ENCODE measurements at places on chromosomes 1 and 21.

GRCh38 chr1:46027788-46028573 is 104.4 kb downstream of the PIK3R3 start:
- DNase-seq = no peak

DNA sequence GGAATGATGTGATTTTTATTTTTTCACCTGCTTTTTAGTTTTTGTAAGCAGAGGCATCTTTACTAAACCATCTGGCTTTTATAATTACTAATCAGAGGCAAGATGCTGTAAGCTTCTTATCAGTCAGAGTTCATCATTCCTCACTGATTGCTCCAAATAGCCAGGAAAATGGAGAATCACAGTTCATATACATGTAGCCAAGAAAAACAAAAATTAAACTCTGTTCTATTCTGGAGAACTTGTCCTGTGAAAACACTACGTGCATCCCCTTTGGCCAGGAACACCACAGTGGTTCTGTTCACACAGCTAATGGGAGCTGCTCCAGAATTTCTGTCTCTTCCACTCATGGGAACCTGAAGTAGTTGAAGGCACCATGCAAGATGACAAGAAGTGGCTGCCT is 725.5 kb upstream of the CHRM3 start:
- no peak for DNase-seq

DNA sequence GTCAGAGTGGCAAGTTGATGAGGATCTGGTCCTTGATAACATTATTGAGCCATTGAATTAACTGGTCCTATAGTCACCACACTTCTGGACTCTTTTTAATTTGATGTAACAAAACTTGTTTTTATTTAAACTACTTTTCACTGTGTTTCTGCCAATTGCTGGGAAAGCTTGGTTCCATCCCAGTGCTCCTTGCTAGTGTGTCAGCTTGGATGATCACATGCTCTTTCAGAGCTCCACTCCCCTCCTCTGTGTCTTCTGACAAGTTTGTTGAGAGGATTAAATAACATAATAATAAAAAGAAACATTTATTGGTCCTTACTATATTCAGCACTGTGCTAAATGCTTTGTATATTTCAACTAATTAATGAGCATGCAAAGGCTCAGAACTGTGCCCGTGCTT is 448.5 kb upstream of the B3GALT2 start:
- DNase-seq = no peak

GRCh38 chr21:38858026-38858811 is 52.5 kb downstream of the ETS2 start:
- no peak for DNase-seq

GRCh38 chr1:53763911-53764310 is 24.9 kb upstream of the GLIS1 start:
- DNase-seq = no peak

GRCh38 chr1:160629286-160630210 is 17.3 kb downstream of the SLAMF1 start:
- no peak for DNase-seq

DNA sequence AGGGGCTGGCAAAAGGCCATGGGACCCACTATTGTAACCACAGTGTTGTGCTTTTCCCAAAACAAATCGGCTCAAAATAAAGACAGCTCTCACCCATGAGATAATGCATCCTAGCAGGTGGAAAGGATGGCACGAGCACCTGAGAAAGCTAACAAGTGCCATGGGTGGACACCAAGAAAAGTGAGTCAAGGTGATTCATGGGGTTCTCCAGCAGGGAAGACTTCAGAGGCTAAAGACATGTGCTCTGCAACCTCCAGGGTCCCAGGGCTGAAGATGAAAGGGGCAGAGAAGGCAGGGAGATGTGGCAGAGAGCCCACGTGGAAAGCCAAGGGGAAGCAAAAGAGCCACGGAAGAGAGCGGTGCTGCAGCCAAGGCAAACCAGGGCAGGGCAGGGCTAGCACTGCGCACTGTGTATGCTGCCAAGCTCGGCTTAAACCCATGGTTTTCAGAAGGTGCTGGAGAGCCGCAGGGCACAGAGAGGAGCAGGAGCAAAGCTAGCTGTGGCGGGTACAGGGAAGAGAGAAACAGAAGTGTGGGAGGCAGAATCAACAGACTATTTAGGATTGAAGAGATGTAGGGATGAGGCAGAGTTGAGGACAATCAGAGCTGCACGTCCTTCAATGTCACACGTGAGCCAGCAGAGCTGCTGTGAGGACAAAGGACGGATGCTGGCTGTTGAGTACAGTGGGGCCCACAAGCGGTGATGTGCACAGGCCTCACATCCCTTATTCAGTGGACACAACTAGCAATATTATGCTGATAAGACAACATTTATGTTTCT is 41.8 kb upstream of the C1orf198 start:
- DNase-seq = no peak

DNA sequence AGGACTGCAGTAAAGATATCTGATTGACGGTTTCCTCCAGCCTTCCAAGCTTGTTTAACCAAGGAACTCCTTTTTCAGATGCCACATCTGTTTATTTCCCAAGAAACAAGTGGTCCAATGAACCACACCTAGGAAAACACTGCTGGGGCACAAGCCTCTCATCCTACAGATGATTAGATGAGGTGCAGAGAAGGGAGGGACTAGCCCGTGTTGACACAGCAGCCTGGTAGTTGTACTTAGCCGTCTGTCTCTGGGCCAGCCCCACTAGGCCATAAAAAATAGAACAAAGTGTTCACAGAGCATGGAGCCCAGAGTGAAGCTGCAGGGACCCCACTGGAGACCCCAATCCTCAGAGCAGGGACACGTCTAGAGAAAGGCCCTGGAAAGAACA is 32.1 kb downstream of the LRP8 start:
- no peak for DNase-seq

- DNase-seq = no peak
Measured at GRCh38 chr1:63916485-63917360, 142.9 kb downstream of the ROR1 start.

GRCh38 chr21:40191616-40192015 is 324.4 kb downstream of the PCP4 start:
- DNase-seq = no peak

DNA sequence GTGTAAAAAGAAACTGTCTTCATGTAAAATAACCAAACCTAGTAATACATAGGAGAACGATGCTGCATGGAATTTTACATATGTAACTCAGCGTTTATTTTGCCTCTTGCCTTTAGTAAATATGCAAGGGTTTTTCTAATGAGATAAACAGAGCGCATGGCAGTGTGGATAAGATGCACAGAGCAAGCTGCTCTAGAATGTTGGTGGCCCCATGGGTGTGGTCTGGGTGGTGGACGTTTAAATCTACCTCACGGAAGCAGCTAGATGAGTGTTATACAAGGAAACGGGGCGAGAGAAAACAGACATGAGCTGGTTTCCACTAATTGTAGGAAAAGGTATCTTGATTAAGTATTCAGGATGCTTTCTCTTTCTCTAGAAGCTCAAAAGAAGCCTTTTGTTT is 205.9 kb downstream of the DSCAM start:
- no peak for DNase-seq

DNA sequence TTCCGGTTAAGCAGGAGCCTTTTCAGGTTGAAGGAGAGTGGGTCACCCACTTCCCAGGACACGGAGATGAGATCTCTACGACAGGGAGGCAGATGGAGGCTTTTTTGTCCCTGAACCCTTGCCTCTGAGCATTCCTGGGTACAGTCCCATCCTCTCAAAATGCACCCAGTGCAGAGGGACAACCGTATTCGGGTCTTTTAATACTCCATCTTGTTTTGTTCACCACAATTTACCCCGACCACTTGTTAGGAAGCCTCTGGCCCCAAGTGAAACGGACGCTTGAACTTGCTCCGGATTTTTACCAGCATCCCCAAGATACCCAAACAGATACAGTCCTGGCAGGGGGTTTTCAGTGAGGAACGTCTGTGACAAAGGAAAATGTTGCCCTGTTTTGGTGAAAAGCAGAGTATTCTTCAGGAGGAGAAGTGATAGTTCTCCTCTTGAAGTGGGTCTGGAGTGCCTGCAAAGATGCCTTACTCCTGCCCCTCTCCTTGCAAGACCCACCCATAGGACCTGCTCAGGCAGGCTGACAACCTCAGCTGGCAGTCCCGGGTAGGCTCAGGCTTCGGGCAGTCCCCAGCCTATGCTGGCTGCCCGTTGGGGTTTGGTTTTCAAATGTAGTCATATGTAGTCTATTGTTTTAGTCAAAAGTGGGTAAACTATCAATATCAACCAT is 669 bp upstream of the ARL8A start:
- no peak for DNase-seq

- no peak for DNase-seq
Measured at GRCh38 chr1:3481836-3482375, 27.4 kb downstream of the ARHGEF16 start.

DNA sequence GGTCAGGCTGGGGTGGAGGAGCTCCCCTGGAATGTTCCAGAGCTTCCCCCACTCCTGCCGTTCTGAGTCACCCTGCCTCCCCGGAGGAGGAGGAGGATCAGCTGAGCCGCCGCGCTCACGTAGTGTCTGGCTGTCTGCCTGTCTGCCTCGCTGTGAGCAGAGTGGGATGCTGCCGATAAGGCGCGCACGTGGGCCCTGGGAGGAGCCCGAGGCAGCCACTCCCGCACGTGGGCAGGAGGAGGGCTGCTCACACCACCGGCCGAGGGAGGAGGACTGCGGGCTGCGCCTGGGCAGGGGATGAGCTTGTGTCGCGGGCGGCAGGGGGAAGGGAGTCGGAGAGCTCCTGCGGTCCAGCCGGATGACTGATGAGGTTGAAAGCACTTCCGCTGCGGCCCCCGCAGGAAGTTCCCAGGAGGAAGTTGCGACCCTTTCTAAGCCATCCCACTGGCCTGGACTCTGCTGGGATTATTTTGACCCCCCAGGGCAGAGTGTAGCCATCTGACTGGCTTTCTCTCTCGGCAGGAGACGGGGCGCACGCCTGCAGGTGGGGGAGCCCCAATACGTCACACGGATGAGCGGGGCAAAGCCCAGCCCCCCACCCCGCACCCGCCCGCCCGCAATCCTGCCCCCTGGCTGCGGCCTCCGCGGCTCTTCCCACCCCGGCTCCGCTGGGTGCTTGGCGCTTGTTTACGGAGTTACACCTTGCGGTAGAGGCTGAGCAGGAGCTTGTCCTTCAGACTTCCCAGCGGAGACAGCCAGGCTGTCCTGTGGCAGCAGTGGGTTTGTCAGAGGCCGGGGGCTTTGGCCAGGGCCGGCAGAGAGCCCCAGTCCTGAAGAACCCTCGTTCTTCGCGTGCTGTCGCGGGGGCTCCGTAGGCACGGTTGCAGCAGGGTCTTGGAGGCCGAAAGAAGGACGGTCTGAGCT is 9.8 kb downstream of the PDXK start:
- peak; percentile 94 for DNase-seq

DNA sequence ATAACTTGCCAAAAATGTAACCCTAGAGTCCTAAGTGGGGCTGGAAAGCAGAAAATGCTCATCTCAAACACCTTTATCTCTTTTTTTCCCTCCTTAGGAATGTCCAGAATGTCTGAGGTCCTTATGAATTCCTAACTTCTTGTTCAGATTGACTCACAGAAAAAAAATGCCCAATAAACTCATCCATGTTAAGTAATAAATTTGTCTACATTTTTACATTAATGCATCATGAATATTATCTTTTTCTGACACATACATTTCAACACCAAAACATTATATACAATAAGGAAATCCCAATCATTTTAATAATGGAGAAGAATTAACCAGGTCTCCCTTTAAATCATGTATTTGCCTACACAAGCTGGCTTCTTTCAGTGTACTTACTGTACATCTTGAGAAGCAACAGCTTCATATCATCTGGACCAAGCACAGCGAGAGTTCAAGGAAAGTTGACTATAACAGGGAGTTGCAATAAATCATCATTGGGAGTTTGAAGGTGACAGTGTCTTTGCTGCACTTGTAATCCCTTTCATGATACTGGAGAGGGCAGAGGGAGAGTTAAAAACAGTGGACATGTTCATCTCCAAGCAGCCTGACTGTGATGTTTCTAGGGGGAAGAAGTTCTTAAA is 565.2 kb downstream of the LTN1 start:
- DNase-seq = no peak

GRCh38 chr21:26795412-26795805 is 49.8 kb downstream of the ADAMTS1 start:
- DNase-seq = no peak

- no peak for DNase-seq
Measured at GRCh38 chr1:233424779-233425178, 97.3 kb downstream of the MAP3K21 start.

DNA sequence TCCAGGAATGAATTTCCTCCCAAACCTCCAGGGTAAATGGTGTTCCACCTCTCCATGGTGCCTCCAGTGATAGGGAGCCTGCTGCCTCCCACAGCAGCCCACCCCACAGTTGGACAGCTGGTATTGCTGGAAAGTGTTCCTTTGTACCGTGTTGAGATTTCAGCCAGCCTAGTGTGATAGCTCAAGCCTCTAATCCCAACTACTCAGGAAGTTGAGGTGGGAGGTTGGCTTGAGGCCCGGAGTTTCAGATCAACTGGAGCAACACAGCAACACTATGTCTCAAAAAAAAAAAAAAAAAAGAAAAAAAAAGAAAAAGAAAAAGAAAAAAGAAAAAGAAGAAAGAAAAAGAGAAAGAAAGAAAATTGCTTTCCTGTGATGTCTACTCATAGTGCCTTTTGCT is 96.1 kb downstream of the CHD1L start:
- no peak for DNase-seq

- no peak for DNase-seq
Measured at GRCh38 chr1:56550138-56550858, 29.1 kb downstream of the PLPP3 start.

DNA sequence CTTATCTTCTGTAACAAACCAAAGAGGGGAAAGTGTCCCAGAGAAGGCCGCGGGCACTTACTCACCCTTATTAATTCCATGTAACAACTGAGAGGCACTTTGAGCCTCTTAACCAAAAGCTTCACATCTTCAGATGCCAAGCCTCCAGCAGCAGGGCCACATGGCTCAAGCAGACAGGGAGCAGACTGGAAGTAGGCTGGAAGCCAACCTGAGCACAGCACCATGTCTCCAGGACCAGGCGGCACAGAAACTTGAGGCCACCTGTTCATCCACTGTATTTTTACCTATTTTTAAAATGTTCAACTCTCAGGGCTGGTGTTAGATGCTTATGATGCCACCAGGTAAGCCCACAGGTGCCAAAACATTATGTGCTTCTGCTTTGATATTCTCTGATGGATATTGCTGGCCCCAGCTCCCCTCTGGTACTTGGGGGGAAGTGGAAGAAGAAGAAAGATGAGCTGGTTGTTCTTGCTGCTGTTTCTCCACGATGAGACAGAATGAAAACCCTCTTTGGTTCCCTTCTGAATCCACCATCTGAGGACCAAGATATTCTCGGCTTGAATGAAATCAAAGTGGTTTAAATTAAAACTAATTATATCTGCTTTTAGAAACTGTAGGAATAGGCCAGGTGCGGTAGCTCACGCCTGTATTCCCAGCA is 30.6 kb upstream of the SDE2 start:
- no peak for DNase-seq

DNA sequence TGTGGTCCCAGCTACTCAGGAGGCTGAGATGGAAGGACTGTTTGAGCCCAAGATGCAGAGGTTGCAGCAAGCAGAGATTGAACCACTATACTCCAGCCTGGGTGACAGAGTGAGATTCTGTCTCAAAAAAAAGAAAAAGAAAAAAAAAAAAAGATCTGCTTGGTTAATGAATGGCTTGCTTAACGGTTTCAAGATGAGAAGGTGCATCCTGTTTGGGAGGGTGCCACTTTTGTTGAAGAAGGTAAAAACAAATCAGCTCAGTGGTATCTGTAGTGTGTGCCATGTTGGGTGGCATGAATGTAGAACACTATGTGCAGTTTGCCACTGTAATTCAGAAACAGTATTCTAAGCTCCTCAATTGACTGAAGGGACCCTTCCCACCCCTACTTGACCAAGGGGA is 94.9 kb upstream of the ETV3 start:
- no peak for DNase-seq

- no peak for DNase-seq
Measured at GRCh38 chr1:16266411-16267118, 29.6 kb upstream of the CPLANE2 start.

Measured in amniotic stem cell (primary cell).